ENCODE measurements at places on chromosomes 13 and 19.
A peak's percentile ranks its signal among the peaks of the same experiment; 100 is the strongest.

- DNase-seq = no peak
Observed at GRCh38 chr19:50812474-50812873, 11.1 kb downstream of the KLK1 start.

GRCh38 chr19:42469311-42470235, 26.8 kb upstream of the CXCL17 start:
- DNase-seq = no peak

DNA sequence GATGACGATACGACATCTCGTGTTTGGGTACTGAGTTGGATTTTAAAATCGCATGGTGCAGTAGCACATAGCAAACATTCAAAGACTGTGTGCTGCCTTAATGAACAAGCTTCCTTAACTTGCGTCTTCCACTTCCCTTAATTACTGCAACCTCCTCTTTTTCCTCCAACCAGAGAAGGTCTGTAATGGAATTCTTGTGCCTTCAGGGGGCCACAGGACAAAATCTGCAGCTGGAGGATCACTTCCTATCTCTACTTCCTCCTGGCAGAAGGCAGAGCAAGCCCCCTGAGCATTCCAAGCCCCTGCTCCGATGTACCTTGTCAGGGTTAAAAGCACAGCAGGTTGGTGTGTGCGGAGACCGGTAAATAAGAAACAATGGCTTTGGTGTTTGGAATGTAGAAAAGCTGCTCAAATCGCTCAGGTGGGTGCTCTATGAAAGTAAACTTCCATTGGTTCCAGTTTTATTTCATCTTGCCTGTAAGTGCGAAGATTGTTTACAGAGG, 151.3 kb upstream of the UQCRFS1 start:
- DNase-seq = no peak

- no peak for DNase-seq
Observed at GRCh38 chr19:58123354-58123753, 25.3 kb upstream of the ZSCAN18 start.

- DNase-seq = no peak
Observed at GRCh38 chr19:29678484-29679106, 13.3 kb downstream of the PLEKHF1 start.

GRCh38 chr13:94974015-94974951, 261.9 kb upstream of the SOX21 start:
- no peak for DNase-seq

DNA sequence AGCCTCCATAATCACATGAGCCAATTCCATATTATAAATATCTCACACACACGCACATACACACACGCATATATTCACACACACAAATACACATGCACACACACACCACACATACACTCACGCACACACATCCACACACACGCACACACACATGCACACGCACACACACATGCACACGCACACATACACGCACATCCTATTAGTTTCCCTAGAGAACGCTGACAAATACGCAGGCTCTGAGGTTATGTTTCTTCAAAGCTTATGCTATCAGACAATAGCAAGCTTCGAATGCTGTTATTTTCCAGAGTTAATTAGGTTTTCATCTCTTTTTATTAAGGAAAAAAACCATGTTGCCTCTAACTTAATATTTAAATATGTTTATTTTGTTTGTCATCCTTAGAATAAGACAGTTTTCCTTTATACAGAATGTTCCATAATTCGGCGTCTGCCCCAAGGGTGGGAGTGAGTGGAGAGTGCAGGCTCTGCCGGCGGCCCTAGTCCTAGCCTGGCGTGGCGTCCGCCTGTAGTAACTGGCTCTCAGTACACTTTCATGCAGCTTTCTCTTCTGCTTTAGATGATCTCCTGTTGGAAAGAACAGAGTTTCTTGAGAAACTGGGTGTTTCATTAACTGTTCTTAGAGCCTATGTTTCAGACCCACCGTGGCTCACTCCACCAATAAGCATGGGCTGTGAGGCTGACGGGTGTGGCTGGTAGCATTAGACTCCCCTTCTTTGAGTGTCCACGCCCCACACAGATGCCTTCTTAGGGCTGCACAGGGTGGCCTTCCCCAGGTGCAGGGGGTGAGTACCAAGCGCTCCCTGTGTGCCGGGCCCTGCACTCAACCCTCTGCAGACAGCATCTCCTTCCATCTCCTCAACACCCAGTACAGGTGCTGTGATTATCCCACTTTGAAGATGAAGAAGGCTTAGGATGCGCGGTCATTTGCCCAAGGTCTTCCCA, 30.4 kb upstream of the ANKRD10 start:
- DNase-seq = no peak

GRCh38 chr19:18449552-18449951, 11.6 kb upstream of the ISYNA1 start:
- DNase-seq = no peak

DNA sequence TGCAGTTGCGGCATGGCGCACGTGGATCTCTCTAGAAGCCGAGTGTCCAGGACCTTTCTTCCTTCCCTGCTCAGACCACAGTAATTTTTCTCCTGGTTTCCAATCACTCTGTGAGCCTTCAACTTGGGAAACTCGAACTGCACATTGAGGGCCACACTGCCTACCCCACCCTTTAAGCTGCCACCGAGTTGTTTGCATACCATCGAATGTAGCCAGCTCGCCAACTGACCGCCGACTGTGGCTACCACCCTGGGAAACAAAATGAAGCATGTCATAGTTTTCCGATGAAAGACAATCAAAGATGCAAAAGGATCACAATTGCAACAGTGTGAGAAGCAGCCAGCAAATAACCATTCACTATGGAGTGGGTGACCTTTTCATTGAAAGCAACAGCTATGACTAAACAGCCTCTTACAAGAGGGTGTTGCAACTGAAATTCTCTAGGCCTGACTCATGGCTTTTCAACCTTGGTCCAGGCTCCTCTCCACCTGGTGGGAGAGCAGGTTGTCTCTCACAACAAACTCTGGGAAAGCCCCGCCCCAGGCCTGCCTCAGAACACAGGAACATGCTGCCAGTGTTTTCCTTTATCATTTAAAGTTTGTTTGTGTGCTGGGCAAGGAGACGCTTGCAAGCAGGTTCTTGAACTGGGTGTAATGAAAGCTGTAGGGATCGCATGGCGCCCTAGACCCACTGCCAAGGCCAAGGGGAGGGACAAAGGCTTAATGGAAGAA, 141.7 kb upstream of the SERP2 start:
- peak; percentile 89 for DNase-seq

DNA sequence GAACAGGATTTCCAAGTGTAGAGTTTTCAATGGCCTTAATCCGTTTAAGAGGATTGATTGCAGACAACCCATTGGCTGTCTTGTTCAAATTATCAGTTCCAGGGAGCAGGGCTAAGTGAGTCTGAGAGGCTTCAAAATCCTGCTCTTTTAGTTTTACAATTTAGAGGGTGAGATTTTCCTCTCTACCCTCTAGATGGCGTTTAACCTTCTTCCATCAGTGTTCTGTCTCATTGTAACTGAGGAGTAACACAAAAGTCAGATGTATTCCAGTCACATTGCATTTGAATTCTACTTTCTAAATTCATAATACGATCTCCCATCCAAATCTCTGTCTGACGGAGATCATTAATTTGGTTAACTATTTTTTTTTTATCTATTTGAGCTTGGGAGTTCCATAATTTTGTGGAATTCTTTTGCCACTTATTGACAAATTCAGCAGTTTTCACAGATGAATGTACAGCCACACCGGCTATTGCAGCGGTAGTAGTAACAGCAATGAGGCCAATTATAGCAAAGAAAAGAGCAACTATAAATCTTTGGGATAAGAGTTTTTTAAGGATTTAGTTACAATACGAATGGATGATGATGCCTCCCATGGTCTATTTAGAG, 7.8 kb upstream of the C19orf84 start:
- no peak for DNase-seq

DNA sequence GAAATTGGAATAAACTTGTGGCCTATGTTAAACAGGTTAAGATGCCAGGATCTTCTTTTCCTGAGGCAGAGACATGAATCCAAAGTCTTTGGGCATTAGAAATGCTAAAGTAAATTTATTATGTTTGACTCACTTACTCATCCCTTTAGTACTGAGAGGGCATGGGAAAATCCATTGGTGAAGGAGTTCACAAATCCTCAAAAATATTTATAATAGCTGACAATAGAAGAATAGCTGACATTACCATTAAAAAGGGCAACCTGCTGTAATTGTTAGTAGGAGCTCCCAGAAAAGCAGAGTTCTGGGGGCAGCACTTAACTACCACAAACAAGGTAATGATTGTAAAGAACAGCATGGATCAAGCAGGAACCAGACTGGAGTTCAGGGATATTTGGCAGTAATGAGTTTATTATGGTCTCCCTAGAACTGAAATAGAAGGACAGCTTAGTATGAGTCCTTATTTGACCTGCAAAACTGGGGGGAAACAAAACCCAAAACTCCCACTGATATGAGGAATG, 285.8 kb upstream of the KLHL1 start:
- no peak for DNase-seq

All from left colon (tissue), 2 donors.